ENCODE measurements at places on chromosomes 2 and 18.

GRCh38 chr2:233387667-233388528 lies 33.6 kb downstream of the DGKD start:
- no peak for DNase-seq

GRCh38 chr2:95320986-95321767 lies 24.0 kb downstream of the KCNIP3 start:
- no peak for DNase-seq

DNA sequence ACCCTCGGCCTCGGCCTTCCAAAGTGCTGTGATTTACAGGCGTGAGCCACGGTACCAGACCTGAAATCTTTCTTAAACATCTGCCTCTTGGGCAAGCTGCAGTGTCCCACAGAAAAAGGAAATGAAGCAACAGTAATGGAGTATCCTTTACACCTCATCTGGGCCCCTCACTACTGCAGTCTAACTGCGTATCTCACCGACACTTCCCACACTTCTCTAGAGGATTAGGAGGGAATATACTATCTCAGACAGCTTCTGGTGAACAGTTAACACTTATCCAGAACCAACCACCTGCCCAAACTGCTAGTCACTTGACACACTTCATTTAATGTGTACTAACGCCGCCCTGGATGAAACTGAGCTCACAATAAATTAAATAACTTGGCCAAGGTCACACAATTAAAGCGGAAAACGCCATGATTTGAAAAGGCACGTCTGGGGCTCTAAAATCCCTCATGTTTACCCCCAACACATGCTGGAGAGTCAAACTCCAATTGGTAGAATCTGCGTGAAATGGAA lies 993 bp downstream of the COX7A2L start:
- no peak for DNase-seq

DNA sequence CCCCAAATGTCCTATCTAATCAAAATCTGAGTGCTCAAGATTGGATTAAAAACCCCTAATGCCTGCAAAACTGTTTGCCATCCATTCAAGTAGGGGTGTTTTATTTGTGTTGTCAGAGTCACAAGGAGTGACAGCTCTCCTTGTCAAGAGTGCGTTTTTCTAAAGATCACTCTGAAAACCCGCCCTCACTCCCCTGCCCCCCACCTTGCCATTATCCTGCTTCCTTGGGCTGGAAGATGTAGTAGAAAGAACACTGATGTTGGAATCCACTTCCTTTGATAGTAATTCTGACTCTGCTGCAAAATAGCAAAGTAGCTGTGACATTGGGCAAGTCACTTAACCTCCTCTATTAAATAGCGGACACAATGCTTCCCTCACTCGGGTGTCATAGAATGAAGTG lies 155.6 kb downstream of the TSN start:
- DNase-seq = no peak

GRCh38 chr2:147467441-147467840 lies 377.4 kb upstream of the ACVR2A start:
- DNase-seq = no peak

GRCh38 chr18:75531212-75531850 lies 103.8 kb upstream of the SMIM21 start:
- no peak for DNase-seq

DNA sequence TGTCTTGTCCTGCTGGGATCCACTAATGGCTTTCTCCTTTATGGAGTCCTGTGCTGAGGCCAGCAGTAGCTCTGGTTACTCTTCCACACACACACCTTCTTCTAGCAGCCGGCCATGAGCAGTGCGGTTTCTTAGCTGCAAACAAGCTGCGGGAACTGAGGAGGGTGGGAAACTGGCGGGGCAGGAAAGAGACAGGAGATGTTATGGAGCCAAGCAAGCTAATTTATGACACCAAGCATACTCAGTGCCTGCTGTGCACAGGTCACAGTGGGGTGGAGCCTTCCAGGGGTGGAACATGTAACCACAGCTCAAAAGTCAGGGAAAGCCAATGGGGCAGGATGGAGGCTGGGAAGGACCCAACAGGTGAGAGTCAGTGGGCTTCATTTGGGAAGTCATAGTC lies 180.8 kb downstream of the FAM210A start:
- DNase-seq = no peak

DNA sequence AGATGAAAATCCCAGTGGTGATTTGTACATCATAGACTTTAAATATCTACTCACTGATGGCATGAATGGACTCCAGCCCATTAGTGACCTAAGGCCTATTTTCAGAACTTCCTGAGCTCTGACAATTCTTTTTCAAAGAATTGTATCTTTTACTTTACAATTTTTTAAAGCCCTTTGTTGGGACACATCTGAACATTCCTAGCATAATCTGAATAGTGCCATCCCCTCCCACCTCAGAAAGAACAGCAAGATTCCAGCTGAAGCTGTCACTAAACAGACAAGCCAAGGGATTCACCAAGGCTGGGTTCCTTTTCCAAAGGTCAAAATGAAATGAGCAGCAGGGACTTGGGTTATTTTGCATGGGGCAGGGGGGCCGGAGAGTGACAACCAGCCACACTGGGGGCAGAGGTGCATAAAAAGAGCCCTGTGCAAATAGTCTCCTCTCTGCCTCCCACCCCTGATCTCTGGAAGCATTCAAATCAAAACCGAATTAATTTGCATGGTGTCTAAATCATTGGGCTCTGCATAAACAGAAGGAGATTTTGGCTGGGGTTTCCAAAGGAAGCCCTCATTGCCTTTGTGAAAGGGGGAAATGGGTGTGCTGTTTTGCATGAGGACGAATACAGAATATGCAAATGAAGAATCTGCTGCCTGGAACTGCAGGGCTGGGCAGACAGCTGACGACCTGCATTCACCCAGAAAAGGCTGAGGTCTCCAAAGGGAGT lies 17.2 kb downstream of the EPHA4 start:
- DNase-seq = no peak

- no peak for DNase-seq
These were observed 130.8 kb downstream of the SLC8A1 start for GRCh38 chr2:40321016-40321623.

DNA sequence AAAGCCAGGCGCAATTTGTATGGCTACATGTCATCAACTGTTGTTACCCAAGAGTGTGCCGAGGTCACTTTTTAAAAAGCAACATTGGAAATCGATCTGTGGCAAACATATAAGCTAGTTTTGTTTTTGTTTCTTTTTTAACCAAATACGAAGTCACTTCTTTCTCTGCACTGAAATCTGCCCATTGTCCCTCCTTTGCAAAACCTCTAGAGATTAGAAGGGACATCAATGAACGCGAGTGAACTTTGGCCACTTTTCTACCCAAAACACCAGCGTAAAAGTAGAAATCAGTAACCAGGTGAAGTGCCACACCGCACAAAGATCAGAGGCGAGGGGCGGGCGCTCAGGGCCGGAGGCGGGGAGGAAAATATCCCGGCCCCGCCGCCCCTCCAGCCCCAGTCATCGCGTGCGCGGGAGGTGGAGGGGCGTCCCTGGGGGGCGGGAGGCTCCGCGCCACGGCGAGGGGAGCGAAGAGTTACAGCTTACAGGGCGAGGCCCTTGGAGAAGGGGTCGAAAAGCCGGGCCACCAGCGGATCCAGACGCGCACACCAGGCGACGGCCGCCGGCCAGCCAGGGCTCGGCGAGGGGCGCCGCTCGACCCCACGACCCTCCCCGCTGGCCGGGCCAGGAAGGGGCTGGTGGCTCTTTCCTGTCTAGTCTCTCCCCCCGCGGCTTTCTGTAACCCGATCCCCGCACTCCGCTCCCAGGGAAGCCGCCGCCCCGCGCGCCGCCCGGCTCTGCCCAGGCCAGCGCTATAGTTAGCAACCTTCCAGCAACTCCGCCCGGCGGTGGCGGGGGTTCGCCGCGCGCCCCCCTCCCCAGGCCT lies 993 bp downstream of the RBMS1 start:
- no peak for DNase-seq

GRCh38 chr2:66899648-66900047 lies 464.7 kb downstream of the MEIS1 start:
- no peak for DNase-seq

DNA sequence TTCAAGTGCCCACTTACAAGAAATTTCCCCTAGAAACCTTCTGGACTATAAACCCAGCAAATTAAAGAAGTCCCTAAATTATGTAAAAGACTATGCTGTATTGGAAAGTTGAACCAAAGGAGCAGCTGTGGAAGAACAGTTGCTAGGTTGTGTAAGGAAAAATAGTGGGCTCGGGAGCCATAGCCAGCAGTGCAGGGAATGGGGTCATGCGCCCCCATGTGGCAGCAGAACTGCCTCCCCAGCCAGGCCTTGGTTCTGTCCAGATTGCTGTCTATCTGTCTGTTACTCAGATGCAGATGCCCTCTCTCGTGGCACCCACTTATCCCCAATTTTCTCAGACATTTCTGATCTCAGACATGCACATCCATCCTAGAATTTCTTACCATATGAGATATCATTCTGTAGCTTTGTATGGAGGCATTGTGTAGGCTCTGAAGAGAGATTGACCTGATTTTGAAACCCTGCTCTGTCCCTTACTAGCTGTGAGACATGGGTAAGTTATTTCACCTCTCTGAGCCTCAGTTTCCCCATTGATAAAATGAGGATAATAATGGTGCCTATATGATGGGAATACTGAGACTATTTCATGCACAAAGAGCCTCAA lies 258.3 kb downstream of the SS18 start:
- DNase-seq = no peak

DNA sequence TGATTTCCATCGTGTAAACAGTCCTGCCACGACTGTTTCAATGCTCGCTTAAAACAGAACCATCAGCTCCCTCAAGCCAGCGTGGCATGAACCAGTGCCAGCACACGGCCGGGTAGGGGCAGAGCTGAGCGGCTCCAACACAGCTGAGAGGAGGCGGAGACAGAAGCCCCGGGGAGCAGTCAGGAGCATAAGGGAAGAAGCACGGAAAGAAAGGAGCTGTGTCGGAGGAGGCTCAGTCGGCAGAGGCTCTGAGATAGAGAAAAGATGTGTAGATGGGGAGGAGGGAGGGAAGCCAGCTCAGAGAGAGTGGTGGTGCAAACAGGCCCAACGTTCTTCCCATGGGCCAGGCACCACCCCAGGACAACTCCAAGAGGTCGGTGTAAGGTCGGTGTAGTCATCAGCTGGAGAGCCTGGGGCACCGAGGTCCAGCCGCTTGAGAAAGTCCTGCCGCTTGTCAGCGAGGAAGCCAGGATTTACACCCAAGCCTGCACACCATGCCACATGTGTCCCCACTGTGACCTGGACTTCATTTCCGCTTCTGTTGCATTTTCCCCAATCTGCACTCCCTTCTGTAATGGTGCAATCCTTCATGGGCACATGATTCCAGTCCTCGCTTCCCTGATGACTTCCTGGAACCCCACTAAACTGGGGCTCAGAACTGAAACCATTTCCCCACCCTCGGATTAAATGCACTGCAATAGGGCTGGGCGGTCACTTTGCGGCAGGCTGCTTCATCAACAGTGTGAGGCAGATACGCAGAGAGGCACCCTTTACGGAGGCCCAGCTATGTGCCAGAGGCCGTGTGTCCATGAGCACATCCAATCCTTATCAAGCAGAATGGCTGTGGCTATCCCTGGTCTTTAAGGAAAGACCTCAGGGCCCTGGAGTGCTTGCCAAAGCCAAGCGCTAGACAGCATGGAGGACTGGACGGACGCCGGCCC lies 43.5 kb downstream of the CYP27C1 start:
- no peak for DNase-seq

DNA sequence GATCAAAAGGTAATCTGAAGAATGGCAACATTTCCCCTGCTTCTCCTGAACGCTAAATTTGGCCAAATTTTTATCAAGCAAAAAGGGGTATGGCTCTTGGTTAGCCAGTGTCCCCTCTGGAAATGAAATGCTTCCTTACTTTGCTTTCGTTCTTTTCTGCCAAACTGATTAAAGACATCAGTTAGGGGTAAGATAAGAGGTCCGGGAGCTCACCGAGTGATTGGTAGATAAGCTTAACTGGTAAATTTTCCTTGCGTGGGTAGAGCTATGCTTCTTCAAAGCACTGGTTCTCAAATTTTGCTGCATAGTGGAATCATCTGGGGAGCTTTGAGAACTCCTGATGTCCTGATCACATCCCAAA lies 62.7 kb upstream of the MAPRE2 start:
- no peak for DNase-seq

DNA sequence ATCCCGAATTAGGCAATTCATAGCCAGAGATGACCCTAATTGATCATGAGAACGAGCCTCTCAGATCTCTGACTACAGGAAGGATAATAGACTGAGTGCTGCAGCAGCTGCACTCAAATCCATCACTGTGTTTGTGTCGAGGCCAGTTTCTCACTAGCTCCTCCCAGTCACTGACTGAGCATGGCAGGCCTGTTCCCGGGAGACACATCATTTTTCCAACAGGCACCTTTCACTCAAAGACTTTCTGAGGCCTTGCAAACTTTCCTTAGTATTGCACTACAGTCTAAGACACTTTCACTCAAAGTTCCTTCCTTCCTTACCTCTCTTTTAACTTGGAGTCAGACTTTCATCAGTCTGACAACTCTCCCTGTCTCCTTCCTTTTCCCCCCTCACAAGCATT lies 13.7 kb downstream of the SOS1 start:
- no peak for DNase-seq

GRCh38 chr2:186125625-186126024 lies 360.4 kb upstream of the ZC3H15 start:
- DNase-seq = no peak

- DNase-seq = no peak
These were observed 265.3 kb downstream of the RNF144A start for GRCh38 chr2:7182525-7182924.

DNA sequence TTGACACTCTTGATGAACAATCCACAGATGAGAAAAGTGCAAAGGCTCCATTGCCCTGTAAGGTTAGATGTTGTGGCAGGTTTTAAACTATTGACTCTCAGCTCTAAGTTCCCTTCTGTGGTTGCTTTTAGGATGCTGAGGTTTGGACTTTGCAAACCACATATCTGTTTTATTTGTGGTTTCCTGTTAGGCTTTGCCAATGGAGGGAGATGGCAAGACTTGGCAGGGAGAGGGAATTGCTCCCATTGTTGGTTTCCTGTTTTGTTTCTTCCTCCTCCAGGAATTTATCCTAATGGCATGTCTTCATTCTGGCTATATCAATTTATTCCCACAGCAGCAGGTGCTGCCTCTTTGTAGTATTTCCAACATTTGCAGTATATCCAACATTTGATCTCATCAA lies 772.3 kb downstream of the LRRTM4 start:
- no peak for DNase-seq

- DNase-seq = no peak
These were observed 289.7 kb upstream of the KCNJ3 start for GRCh38 chr2:154408786-154409185.

DNA sequence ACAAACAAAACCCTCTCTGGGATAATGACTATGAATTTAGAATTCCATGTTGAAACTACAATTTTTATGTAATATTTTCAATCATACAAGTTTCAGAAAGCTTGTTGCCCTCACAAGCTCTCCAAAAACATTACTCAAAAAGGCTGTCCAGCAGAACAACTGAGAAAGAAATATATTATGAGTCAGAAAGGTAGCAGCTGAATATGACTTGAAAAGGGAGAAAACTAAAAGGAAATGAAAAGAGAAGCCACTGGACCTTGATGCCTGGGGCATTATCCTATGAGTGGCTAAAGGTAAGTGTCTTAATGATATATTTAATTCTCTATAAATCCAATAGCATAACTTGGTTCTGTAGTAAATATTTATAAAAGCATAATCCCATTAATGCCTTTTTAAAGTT lies 61.8 kb downstream of the NXPH2 start:
- no peak for DNase-seq

Measured in NCI-H2081 treated with DMSO at 0.1 percent for 48 hours (cell line).